Lower leg skin (tissue), 4 donors: ENCODE measurements at places on chromosomes 11 and 22. TPM values are rescaled to one million over a fixed set of nuclear protein-coding genes. Genes with fewer than 3 reads are reported as not detected.

DNA sequence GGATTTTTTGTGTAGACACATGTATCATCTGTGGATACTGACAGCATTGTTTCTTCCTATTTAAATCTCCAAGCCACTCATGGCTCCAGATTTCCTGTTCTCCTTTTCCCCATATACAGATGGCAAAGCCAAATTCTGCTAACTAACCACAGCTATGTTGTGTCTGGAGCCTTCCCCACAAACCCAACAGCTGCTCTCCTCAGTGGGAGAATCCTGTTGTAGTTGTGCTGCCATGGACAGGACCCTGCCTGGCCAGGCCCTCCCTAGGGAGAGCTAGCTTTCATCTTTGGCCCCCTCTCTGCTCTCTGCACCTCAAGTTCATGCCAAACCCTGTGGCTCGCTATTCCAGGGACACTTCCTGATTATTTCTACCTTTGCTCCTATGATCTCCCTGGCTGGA lies 106.4 kb upstream of the CCDC90B start:
- no peak for DNase-seq

DNA sequence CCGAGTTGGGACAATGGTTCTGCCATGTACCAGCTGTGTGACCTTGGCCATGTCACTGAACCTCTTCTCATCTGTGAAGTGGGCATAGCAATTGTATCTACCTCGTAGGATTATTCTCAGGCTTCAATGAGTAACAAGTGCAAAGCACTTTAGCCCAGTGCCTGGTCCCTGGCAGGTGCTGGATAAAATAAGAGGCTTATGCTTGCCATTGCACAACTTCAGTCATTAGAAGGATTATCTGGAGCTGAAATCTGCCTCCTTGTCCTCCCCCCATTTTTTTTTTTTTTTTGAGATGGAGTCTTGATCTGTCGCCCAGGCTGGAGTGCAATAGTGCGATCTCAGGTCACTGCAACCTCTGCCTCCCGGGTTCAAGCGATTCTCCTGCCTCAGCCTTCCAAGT lies 7.2 kb downstream of the SMTNL1 start:
- DNase-seq: no peak

- DNase-seq: no peak
Measured at GRCh38 chr11:118088531-118088930, 1.8 kb upstream of the SMIM35 start.

DNA sequence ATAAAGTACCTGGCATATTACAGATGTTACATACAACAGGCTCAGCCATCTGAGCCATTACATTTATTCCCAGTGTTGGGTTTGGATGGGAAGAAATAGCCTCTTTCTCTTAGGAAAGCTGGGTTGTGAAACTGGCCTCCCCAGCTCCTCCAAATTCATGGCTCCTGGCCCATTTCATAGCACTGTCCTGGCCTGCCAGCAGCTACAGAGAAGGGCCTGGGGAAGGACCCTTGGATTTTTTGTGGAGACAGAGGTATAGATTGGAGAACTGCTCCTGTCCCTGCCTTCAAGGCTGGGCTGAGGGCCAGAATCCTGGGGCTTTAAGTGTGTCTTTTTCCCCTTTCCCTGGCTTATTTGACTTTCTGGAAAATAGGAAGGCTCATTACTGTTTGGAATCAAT lies 18.0 kb downstream of the PKNOX2 start:
- no peak for DNase-seq

DNA sequence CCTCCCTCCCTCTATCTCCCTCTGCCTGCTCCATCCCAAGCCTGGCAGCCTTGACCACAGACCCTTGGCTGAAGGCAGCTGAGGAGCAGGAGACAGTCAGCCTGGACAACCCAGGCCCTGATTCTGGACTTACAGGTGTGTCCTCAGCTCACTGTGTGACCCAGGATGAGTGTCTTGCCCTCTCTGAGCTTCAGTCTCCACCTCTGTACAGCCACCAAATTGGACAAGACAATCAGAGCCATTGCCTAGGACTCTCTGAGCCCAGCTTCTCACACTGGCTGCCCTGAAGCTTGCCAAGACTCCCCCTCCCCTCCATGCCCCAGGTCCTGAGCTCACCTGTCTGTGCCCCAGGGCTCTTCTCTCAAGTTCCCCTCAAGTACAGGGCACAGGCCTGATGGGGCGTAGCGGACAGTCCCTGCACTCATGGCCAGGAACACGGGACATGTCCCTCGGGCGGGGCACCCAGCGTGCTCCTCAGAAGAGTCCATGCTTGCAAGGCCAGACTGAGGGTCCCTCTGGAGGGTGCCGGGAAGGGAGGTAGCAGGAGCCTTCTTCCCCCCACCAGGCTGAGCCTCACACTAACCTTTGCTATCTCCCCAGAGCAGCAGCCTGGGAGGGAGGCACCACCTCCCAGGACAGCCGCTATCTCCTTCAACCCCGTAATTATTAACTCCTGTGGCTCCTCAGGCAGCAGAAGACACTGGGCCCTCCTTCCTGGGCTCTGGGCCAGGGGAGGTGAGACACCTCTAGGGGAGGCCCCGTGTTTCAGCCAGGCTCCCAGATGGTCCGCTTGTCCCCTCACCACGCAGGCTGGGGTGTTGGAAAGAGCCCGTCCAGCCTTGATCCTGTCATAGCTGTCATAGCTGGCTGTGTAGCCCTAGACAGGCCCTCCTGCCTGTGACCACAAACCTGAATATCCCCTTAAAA lies 2.6 kb upstream of the RAB3IL1 start:
- DNase-seq: peak; percentile 87

GRCh38 chr11:3341298-3341697 lies 37.6 kb downstream of the ZNF195 start:
- DNase-seq: peak; percentile 85

The UNC93B1 gene
- 45.9 TPM for total RNA-seq

GRCh38 chr22:31912407-31912743 lies 32.0 kb upstream of the YWHAH start:
- no peak for DNase-seq

DNA sequence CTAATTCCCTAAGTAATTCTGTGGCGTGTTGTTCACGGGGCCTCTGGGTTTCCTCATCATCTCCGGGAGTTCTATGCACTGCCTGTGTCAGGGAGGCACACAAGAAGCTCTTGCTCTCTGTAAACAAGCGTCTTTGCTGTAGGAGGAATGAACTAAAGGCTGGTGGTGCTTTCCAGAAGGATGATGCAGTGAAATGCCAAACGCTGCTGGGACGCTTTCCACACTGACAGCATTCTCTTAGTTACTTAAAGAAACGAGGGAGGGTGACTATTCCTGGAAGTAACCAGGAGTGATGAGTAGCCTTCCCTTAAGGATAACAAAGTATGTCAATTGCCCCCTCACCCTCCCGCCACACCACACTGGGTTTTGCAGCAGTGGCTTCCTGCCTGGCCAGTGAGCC lies 38.5 kb upstream of the NUP50 start:
- no peak for DNase-seq

DNA sequence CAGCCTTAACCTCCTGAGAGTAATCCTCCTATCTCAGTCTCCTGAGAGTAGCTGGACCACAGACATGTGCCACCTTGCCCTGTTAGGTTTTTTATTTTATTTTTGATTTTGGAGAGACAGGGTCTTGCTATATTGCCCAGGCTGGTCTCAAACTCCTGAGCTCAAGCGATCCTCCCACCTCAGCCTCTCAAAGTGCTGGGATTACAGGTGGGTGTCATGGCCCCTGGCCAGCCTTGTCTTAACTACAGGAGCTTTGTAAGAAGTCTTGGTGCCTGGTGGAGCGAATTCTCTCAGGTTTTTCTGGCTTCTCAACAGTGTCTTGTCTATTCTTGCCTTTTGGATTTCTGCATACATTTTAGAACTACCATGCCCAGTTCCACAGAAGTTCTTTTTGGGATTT lies 546.4 kb downstream of the TBC1D22A start:
- DNase-seq: peak; percentile 76

DNA sequence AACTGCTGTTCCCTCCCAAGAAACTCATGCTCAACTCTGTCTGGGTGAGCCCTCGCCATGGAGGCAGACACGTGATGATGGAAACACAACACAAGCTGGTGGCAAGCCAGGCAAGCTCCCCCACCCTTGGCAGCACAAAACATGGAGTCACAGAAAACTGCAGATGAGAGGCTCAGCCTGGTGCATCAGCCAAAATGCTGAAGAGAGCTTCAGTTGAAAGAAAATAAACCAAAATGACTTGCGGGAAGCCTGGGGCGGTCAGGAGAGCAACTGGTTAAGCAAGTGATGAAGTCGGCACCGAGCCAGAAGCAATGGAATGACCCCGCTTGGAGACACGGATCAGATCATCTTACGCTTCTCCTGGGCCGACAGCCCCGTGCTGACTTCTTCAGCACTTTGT lies 68.3 kb downstream of the C11orf58 start:
- DNase-seq: no peak

The SHANK2 gene
- total RNA-seq: 1.1 TPM

DNA sequence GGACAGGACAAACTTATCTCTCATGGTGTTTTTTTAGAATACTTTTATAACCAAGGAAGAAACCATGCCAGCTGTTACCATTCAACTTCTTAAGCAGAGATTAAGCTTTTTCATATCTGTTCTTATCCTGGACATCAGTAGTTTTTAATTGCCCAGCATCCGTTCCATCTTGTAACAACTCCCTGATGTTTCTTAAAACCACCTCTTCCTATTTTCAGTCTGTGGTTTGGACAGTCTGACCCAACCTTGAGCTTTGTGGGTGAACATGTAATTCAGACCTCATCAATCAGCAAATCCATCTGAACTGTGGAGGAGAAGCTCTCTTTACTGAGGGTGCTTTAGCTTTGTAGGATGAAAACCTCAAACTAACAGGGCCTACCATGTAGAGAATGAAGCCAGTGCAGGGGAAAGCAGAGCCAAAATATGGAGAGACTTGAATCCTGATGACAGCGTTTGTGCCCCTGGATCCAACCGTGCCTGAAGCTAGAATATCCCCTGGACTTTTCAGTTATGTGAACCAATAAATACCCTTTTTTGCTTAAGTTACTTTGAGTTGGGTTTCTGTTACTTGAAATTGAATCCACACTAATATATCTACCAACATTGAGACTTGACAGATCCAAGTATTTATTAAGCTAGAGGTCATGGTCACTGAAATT lies 9.4 kb downstream of the TUG1 start:
- DNase-seq: no peak

GRCh38 chr11:111598559-111598958 lies 3.7 kb upstream of the SIK2 start:
- no peak for DNase-seq

DNA sequence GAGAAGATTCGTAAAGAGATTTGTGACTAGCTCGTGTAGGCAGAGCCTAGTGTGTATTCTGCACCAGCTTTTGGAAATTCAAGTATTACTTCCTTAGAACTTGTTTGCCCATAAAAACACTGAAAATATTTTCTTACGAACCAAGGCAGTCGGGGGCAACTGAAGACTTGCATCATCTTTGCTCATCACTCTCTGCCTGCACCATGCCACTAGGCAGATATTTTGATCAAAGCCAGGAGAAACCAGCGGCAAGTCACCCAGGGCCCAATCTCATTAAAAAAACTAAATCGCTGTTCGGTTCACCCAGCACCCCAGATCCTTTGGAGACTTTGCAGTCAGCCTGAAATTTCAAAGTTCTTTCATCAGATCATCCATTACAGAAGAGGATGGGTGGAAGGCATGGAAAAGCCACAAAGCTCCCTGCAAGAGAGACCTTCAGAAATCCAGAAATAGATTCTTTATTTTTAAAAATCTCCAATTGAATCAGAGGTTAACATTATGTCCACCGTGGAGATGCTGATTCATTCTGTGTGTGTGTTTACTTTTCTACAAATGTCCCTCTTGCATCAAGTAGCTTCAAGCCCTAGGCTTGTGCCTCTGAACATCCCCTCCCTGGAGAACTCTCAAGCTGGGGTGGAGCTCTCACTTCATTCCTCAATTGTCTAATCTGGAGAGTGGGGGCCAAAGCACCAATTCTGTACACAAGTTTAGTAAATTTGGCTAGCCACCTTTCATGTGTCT lies 78.4 kb downstream of the ETS1 start:
- no peak for DNase-seq

The CLDN5 gene
- total RNA-seq: 170 TPM

GRCh38 chr22:19275919-19276600 lies 15.5 kb downstream of the CLTCL1 start:
- DNase-seq: no peak

GRCh38 chr11:130431331-130431773 lies 2.9 kb upstream of the ADAMTS8 start:
- peak; percentile 94 for DNase-seq

DNA sequence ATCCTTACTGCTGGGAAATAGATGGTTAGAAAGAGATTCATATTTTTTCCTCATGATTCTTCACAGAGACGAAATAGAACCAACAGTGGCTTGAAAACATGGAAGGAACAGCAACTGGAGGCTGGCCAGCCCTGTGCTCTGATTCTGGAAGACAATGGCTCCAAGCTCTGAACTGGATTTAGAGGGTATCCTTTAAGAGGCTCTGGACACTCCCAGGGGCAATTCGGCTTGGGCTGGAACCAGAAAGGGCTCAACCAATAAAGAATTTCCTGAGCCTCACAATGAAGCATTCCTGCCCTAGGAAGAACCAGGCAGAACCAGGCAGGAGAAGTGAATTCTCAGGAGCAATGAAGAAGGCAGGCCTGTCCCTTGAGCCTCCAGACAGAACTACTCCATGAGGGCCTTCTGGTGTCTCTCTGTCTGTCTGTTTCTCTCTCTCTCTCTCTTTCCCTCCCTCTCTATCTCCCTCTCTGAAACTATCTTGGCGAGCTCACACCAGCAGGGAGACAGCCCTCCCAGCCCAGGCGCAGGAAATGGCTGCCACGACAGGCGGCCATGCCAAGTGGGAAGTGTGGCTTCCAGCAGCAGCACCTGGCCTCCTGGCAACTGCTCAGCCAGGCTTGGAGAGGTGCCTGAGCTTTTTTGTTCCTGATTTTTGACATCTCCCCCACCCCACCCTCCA lies 93.3 kb downstream of the RCN1 start:
- no peak for DNase-seq

DNA sequence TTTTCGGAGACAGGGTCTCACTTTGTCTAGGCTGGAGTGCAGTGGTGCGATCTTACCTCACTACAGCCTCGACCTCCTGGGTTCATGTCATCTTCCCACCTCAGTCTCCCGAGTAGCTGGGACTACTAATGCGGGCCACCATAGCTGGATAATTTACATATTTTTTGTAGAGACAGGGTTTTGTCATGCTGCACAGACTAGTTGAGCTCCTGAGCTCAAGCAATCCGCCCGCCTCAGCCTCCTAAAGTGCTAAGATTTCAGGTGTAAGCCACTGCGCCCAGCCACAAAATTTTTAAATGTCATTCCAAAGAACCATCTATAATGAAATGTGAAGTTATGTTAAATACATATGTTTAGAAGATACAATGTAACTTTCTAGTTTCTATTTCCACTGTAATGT lies 4747.7 kb upstream of the OR11H1 start:
- DNase-seq: no peak

- DNase-seq: no peak
Measured at GRCh38 chr11:57566005-57566904, 1.2 kb downstream of the UBE2L6 start.

The MTCH2 gene
- 45.1 TPM for total RNA-seq
